ENCODE measurements at places on chromosomes 5 and 9.

DNA sequence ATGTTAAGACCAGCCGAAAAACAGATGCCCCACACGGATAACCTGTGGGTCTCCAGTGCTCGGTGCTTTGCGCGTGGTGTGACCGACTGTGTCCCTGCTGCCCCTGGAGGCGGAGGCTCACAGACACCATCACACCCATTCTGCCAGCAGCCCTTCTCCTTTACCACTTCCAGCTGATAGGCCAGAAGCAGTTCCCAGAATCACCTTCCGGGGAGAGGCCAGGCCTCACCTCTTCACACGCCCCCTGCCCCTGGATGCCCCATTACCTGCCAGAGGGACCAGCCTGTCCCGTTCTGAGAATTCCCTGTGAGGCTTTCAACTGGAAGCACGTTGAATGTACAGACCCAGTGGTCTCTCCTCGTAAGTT is 21.6 kb upstream of the LRRC14B start:
- no peak for DNase-seq

GRCh38 chr5:107373549-107374263 is 297.0 kb downstream of the EFNA5 start:
- DNase-seq, result no peak

DNA sequence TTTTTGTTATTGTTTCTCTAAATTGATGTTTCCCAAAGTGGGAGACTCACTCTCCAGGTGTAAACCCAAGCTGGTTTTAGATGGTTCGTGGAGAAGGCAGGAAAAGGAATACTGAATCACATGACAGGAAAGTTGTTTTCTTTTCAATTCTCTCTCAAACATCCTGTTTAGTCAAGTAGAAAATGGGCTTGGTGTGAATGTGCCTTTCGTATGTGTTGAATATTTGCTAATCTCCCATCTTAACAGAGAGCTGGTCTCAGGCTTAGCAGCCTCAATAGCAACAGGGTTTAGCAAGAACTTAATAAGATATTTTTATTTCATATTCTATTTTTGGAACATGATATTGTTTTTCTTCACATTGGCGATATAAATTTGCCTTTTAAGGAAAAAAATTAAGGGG is 119.7 kb downstream of the INSYN2B start:
- DNase-seq, result no peak

DNA sequence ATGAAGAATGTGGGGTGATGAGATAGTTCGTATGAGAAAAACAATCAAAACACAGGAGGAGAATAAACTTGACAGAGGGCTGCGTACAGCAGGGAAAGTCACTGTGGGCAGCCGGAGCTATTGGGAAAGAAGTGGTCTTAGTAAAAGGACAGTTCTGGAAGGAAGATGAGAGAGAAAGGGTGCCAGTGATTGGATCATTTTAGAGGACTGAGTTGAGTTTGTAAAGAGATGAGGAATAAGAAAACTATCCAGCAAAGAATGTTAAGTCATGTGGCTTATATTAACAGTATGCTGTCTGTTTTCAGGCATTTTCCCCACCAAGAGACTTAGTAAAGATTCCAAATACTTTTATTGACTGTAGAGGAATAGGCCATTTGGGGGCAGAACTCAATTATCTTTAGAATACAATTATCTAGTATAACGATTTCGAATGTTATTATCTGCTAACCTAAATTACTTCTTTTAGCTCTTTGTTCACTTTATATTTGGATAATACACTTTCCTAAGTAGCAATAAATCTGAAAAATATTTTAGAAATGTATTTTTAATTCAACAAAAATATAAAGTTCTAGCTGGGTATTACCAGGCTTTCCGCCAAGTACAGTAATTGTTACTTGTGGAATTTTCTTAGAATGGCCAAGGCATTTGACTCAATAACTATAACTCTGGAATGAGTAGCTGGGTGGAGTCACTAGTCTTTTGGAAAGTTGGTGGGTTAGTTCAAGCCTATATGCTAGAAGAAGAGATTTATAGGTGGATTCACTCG is 15.5 kb upstream of the LOX start:
- DNase-seq, result no peak

- DNase-seq, result no peak
Measured at GRCh38 chr5:58077966-58078365, 381.9 kb downstream of the PLK2 start.

- DNase-seq, result no peak
Measured at GRCh38 chr5:53671447-53671846, 111.0 kb downstream of the NDUFS4 start.

- DNase-seq, result no peak
Measured at GRCh38 chr9:21316860-21317259, 11.7 kb upstream of the IFNA5 start.

- DNase-seq, result no peak
Measured at GRCh38 chr9:93123561-93124283, 10.3 kb downstream of the NINJ1 start.

DNA sequence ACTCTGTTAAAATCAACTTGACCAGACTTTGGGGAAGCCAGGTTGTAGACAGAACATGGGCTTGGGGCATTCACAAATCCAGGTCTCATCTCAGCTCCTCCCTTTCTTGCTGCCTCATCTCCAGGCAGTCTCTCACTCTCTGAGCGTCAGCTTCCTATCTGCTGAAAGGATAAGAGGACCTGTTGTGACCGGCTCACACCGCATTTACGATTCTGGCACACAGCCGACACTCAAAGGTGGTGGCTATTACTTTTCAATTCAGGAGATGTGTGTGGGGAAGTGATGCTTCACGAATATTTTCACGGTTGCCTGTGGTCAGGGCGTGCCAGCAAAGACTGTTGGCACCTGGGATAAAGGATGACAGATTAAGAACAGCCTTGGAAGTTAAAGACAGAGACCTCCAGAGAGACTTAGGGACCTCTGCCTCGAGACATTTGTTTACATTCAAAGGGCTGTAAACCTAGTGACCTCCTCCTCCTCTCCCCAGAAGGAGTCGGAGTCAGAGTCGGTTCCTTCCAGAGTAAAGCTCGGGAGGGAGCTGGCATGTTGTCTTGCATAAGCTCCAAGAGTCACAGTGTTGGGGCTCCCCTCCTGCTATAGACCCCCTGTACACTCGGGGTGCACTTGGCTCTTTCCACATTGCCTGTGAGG is 83.2 kb downstream of the AK8 start:
- no peak for DNase-seq

- no peak for DNase-seq
Measured at GRCh38 chr5:52598968-52599367, 188.7 kb upstream of the ITGA1 start.

DNA sequence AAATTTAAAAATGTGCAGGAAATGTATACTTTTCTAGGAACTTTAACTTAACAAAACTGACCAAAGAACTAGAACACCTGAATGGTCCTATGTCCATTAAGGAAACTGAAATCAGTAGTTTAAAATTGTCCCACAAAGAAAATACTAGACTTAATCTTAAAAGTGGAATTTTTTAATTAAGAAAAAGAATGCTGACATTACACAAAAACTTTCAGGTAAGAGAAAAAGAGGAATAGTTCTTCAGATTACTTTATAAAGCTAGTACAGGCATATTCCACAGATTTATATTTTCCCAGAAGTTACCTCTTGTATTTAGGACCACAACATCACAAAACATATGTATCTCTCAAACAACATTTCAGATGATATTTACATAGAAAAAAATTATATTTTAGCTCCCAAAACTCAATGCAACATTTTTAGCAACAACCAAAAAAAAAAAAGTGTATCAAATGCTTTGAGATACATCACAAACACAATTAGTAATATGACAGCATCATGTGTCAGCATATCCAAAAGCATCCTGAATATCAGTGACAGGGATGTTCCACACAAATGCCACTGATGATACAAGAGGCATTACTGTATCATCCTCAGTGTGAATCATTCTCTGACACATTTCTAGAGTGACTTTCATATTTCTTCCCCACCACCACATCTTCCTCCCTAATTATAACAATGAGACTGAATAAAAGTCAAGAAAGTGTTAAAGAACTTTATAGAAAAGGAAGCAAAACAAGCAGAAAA is 264.0 kb downstream of the EPB41L4A start:
- no peak for DNase-seq

- no peak for DNase-seq
Measured at GRCh38 chr5:136053336-136054141, 24.8 kb downstream of the TGFBI start.

- no peak for DNase-seq
Measured at GRCh38 chr5:74651710-74652109, 11.2 kb upstream of the ENC1 start.

- DNase-seq, result no peak
Measured at GRCh38 chr9:633461-633860, 208.0 kb upstream of the DMRT1 start.

- DNase-seq, result no peak
Measured at GRCh38 chr5:159907689-159908590, 8.3 kb upstream of the ADRA1B start.

DNA sequence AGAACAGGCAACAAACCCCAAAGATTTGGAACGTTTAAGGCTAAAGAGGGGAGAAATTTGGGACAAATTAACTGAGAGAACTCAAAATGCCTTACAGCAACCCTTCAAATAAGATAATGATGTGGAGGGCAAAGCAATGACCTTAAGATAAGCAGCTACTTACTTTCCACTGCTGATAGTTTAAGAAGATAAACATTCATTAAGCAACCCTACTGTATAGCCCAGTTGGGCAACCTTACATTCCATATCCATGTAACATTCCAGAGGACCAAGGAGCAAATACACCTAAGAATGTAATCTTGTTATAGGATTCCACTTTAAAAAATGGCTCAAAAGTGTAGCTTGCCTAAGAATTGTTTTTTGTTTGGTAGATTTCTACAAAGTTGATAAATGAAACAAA is 14.8 kb downstream of the ETF1 start:
- no peak for DNase-seq

DNA sequence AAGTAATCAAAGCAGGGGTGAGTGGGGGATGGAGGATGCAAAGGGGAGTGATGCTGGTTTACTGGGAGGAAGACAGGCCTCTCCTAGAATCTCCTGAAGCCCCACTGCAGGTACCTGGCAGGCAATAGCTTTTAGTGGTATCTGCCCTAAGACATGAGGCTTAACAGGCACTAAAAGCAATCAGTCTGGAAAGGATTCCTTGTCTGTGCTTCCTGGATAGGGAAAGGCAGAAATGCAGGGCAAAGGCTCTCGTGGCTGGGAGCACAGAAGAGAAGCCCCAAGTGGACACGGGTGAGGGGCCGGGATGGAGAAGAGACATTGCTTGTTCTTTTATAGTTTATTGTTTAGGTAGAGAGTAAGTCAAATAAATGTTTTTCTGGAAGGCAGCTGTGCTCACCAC is 40.1 kb downstream of the CCNJL start:
- no peak for DNase-seq

DNA sequence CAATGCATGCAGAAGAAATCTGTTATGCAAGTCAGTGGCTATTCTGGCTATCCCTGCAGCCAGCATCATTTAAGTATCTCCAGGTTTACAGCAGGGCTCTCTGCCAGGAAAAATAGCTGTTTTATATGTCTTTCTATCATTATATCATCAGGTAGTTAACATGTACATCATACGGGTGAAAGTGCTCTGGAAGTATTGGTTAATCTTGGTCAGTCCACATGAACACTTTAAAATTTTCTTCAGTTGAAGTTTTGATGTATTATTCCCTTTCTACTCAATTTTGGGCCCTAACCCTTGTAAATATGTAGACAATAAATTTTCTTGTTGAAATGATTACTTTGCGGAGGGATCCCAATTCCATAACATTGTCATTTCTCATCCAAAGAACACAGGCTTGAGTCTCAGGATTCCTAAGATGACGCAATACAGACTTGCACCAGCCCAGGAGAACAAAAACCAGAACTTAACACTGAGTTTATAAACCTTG is 67.5 kb downstream of the SEMA6A start:
- DNase-seq, result no peak

DNA sequence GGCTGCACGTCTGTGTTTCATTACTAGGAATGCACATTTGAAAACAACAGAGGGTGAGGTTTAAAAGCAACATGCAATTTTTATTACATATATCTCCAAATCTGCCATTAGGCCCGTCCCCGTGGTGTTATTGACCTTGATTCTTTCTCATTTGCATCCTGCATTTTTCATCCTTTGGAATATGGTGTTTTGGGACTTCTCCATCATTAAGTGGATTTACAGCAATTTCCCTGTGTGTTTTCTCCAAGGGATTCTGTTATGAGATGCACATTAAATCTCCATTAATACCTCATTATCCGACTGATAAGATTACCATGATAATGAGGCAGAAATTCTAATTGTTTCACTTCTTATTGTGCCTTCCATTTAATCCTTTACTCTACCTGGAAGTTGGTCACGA is 117.6 kb downstream of the GAPVD1 start:
- DNase-seq, result no peak

Data from stimulated activated CD4-positive, alpha-beta T cell treated with anti-CD3 and anti-CD28 coated beads, TNF-alpha, amount 100 ng/mL, for 1 hour (primary cell).